ENCODE measurements at places on chromosomes 12 and 14.

GRCh38 chr14:91866511-91867295 is 633 bp downstream of the TC2N start:
- no peaks in the 10 kb centered on the region for H3K27me3 ChIP-seq
- H3K4me3 ChIP-seq: no peak overlapping the region
- H3K4me1 ChIP-seq: peaks cover 6% of the 10 kb centered on the region
- no peak overlapping the region for H3K27ac ChIP-seq

DNA sequence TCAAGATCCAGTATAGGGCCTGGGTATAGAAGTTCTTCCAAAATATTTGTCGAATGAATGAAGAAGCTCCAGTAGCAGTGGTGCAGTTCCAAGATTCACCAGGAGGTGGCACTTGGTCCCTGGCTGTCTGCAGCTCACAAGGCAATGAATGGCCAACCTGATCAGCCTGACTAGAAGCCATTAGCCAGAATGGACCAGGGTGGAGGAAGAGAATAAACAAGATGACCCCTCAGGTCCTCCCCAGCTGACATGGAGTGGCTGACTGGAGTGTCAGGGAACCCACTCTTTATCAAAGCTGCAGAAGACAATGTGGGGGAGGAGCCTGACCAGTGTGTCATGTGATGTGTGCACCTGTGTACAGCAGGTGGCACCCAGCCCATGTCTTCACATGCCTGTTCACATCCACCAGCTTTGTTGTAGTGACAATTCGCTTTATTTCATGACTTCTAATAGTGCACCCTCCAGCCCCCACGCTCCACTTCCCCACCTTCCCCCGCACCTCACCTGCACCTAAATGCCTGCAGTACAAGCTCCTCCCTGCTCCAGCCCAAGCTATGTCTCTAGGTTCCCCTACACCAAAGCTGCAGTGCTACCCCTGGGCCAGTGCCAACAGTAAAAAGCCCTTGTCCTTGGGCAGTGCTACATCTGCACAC is 3.0 kb downstream of the LTBP2 start:
- peaks cover 5% of the 10 kb centered on the region for H3K4me1 ChIP-seq
- no peaks in the 10 kb centered on the region for H3K36me3 ChIP-seq
- peak; percentile 84 for DNase-seq
- H3K27me3 ChIP-seq: peaks cover 16% of the 10 kb centered on the region
- no peak overlapping the region for H3K4me3 ChIP-seq
- H3K27ac ChIP-seq: no peak overlapping the region

- H3K36me3 ChIP-seq: no peaks in the 10 kb centered on the region
- no peak overlapping the region for H3K4me3 ChIP-seq
- H3K27me3 ChIP-seq: no peaks in the 10 kb centered on the region
Measured at GRCh38 chr12:124073356-124074035, 100.5 kb downstream of the ZNF664 start.

- H3K27me3 ChIP-seq: no peaks in the 10 kb centered on the region
- DNase-seq: no peak
- H3K4me1 ChIP-seq: no peaks in the 10 kb centered on the region
- no peak overlapping the region for H3K4me3 ChIP-seq
Measured at GRCh38 chr12:50707396-50707795, 56.5 kb upstream of the ATF1 start.

- no peaks in the 10 kb centered on the region for H3K36me3 ChIP-seq
- no peaks in the 10 kb centered on the region for H3K4me1 ChIP-seq
- no peak for DNase-seq
- H3K27me3 ChIP-seq: no peaks in the 10 kb centered on the region
Measured at GRCh38 chr14:24631749-24632335, 2.1 kb downstream of the GZMB start.
